ENCODE measurements at places on chromosomes 5 and 9.

DNA sequence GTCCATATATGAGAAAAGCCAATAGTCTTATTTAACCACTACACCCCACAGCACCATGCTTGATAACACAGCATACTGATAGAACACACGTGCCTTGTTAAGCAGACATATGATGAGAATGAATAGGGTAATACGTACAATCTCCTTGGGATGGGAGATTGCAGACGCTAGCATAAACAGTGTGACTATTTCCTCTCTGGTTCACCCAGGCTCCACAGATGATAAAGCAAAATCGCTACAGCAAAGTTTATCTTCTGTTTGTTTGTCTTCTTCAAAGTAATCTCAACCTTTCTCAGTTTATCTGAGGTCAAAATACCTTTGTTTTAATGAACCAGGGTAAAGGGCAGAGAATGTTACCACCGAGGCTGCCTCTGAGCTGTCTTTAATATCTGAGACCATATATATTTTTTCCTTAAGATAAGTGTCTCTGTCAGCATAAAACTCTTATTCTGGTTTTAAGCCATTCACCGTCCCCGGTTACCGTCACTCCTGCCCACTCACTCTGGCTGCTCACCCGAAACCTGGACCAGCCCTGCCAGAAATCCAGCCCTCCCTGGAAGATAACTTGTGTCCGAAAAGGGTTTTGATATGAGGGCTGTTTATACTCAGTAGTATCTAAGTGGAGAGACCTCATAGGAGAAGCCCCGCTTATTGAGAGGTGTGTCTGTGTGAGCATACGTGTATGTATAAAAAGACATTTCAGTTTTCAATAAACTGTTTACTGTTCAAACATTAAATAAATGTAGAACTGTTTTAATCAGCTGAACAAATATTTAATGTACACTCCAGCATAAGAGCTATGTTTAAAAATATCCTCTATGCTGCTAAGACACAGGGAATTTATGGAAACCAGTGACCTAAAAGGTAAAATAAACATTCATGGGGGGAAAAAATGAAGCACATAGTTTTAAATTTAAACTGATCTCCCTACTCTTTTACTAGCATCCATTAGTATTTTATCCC is 465.4 kb downstream of the RASEF start:
- DNase-seq = no peak

GRCh38 chr5:82205005-82205404 is 73.1 kb downstream of the RPS23 start:
- no peak for DNase-seq

GRCh38 chr5:150108711-150109514 is 22.6 kb upstream of the CSF1R start:
- no peak for DNase-seq

- DNase-seq = no peak
Measured at GRCh38 chr9:95667789-95668188, 151.0 kb upstream of the PTCH1 start.

GRCh38 chr5:8844206-8844605 is 701.7 kb downstream of the SEMA5A start:
- DNase-seq = no peak

GRCh38 chr9:74006935-74007334 is 490.2 kb upstream of the RORB start:
- no peak for DNase-seq

Measured in CD4-positive, alpha-beta T cell treated with Interleukin-4 for 1 hour (primary cell).